ENCODE measurements at places on chromosomes 1 and 21.

DNA sequence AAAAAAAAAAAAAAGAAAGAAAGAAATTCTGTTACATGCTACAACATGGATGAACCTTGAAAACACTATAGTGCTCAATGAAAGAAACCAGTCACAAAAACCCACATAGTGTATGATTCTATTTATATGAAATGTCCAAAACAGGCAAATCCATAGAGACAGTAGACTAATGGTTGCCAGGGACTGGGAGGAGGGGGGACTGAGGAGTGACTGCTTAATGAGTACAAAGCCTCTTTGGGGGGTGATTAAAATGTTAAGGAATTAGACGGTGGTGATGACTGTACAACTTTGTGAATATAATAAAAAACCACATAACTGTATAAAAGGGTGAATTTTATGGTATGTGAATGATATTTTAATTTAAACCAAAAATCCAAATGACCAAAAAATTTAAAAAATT is 116.0 kb upstream of the GUCA2B start:
- DNase-seq = no peak

GRCh38 chr1:78005448-78005722 is 646 bp downstream of the DNAJB4 start:
- no peak for DNase-seq

- DNase-seq = no peak
These were observed 23.1 kb downstream of the SNAP47 start for GRCh38 chr1:227758366-227758765.

DNA sequence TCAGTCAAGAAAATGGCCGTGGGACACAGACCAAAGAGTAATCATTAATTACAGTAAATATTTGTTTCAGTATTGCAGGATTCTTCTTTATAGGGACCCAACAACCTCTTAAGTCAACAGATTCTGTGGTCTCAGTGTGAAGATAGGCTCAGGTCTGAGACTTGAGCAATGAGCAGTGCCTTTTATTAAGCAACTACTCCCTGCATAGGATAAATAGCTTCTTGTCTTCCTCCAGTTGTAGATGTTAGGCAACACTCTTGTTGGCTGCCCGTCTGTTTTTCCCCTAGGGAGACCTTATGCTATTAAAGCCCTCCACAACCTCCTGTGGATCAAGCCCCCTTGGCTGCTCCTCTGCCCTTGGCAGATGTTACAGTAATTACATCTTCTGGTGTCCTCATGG is 1.8 kb upstream of the OMA1 start:
- no peak for DNase-seq

- DNase-seq = no peak
These were observed 30.1 kb downstream of the LDLRAD1 start for GRCh38 chr1:53987880-53988279.

GRCh38 chr21:46159841-46160656 is 4.7 kb upstream of the FTCD start:
- DNase-seq = no peak

DNA sequence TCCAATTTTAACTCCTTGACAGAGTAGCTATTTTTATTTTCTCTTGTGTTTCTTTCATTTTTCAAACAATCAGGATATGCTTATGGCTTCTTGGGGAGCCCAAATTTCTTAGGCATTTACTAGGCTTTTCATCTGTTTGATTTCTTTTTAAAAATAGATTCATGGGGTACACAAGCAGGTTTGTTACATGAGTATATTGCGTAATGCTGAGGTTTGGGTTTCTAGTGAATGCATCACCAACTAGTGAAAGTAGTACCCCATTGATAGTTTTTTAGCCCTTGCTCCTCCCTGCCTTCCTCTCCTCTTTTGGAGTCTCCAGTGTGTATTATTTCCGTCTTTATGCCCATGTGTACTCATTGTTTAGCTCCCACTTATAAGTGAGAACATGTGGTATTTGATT is 190.7 kb downstream of the CENPF start:
- DNase-seq = no peak

Data from foreskin melanocyte (primary cell).